EH (cell line): ENCODE measurements at places on chromosomes 4 and X.
A peak's percentile ranks its signal among the peaks of the same experiment; 100 is the strongest.

- no peak for DNase-seq
These were observed 1683.1 kb upstream of the ADGRL3 start for GRCh38 chr4:59517007-59517406.

- DNase-seq, result peak; percentile 65
These were observed 165.0 kb downstream of the AMELX start for GRCh38 chrX:11458170-11458569.

DNA sequence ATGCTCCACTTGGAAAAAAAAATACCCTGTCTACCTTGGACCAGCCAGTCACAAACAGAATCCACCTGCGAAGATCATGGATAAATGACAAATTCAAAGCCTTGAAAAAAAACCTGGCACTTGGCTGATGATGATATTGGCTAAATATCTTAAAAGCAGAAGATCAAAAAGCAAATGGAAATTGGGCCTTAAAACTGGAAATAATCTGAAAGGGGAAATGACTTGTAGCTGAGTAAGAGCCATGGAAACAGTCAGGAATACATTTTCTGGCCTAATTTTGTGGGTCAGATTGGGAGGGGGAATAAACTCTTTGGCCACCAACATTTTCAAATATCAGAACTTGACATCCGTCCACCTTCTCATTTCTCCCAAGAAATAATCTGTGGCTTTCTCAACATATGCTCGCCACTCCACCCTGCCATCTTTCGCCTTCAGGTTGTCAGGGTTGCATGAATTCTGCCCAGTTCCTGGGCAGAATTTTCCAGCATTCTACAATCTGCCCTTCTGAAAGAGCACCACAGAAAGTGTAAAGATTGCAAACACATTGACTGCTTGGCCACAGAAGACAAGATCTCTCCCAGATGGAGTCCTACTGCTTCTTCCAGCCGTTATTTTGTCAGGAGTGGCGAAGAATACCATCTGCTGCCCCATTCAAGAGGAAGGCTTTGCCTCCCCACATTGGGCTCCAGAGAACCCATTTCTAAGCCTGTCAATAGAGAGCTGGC lies 1.7 kb upstream of the NDP start:
- DNase-seq, result no peak

DNA sequence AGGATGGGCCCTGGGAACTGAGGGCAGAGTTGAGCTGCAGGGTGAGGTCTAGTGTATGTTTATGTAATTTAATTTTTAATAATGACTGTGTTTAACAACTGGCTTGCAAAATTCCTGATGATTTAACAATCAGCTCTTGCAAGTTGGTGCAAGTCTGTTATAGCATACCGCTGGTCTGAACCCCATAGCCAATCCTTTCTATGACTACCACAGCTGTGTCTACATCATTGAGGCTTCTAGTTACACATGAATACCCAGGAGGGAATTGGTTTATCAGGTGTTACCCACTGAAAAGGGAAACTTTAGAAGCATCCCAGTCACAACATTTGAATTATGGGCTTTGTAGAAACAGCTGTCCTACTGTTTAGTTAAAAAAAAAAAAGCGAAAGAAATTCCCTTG lies 38.3 kb downstream of the SUPT20HL1 start:
- DNase-seq, result no peak

DNA sequence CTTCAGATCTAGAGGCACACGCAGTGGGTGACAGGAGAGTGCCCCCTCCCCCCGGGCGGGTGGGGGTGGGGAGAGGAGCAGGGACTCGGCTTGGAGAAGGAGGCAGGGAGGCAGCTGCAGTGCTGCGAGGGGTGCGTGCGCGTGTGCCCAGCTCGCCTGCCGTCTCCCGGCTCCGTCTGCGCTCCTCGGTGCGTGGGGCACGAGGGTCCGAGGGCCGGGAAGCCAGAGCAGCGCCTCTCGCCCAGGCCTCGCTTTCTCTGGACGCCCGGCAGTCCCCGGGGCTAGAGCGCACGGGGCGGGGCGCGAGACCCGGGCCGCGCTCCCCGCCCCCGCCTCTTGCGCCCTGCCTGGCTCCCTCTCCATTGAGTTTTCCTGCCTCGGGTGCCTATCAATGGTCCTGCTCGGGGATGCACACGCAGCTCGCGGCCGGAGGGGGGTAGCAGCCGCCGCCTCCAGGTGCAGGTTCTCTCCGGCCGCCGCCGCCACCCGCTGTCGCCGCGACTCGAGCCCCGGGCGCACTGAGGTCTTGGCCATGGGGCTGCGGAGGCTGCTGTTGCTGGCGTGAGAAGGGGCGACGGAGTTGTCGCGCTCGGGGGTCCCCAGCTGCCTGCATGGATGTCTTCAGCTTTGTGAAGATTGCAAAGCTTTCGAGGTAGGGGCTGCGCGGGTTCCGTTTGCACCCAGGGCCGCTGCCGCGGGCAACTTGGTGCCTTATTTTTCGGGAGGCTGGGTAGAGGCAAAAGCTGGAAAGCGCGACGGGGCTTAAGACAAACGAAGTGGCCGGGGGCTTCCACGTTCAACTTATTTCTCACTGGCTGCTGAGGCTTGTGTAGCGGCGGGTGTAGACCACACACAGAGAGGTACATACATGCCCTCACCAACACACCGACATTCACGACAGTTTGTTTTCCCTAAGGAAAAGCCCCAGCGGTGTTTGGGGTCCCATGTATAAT lies at the start of gene FRMPD4:
Gene FRMPD4, plus strand, starts transcription at position 113 of the 953 bp plus-strand sequence. Its CDS starts 499 bp downstream, at position 612.
- DNase-seq, result peak; percentile 13

GRCh38 chr4:11250510-11250909 lies 178.2 kb downstream of the HS3ST1 start:
- DNase-seq, result no peak
